ENCODE measurements at places on chromosomes 6 and 20.

DNA sequence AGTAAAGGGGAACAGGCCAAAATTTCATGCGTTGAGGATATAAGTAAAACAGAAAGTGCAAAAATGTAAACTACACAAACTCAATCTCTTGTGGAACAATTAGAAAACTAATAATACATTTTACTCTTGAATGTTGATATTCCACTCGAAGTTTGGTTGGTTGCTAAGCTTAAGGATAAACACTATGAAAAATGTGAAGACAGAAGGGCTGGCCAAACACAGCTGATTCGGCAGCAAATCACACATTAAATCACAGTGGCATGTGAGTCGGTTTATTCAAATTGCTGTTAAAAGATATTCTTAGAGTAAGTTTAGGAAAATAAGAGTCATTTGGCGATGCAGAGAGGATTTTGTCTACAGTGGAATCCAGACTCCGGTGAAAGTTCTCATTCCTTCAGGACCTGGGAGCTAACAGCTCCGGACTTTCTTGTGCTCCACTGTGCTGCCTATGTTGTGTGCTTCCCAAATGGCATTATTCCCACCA is 1.4 kb upstream of the EPM2A start:
- DNase-seq = no peak

DNA sequence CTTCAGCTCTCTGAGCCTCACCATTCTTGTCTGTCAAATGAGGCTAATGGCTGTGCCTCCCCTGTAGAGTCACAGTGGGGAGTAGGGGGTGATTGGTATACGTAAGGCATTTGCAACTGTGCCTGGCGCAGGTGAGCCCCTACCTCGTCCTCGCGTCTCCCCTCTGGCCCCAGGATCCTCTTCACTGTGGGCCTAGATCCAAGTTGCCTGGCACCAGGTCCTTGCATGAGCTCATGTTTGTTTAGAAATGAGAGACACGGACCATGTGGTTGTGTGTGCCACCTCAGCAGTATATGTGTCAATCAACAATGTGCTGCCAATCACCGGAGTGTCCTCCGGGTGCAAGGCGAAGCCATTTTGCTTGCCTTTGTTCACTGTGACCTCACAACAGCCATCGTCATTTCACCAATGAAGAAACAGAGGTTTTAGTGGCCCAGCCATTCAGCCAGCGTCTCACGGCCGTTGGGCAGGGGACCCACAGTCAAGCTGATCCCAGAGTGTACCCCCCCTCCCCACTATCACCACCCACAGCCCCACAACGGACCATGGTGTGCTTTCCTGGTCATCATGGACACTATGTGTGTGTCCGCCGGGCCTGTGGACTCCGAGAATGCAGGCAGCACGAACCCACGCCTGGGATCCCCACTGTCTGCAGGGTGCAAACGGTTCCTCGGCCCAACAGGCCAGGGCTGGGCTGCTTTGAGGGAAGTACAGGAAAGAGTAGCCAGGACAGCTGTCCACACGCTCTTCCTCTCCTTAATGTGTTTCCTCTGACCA is 35.9 kb upstream of the STX16 start:
- no peak for DNase-seq

- no peak for DNase-seq
Measured at GRCh38 chr20:12512755-12513154, 496.0 kb upstream of the SPTLC3 start.

DNA sequence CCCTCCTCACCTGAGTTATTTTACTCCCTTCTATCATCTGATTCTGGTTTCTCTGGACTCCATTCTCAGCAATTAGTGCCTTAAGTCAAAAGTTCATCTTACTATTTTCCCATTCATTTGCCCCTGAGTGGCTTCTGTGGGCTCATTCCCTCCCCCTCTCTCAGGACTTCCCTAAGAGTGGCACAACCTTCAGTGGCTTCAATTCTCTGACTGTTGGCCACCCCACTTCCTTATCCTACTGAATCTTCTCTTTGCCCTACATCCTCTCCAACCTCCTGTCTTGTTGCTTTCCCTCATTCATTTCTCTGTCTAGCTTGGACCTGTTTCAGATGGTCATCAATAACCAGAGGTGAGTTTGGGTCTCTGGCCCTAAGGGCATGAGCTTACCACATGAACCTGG is 61.1 kb upstream of the GLP1R start:
- DNase-seq = no peak

DNA sequence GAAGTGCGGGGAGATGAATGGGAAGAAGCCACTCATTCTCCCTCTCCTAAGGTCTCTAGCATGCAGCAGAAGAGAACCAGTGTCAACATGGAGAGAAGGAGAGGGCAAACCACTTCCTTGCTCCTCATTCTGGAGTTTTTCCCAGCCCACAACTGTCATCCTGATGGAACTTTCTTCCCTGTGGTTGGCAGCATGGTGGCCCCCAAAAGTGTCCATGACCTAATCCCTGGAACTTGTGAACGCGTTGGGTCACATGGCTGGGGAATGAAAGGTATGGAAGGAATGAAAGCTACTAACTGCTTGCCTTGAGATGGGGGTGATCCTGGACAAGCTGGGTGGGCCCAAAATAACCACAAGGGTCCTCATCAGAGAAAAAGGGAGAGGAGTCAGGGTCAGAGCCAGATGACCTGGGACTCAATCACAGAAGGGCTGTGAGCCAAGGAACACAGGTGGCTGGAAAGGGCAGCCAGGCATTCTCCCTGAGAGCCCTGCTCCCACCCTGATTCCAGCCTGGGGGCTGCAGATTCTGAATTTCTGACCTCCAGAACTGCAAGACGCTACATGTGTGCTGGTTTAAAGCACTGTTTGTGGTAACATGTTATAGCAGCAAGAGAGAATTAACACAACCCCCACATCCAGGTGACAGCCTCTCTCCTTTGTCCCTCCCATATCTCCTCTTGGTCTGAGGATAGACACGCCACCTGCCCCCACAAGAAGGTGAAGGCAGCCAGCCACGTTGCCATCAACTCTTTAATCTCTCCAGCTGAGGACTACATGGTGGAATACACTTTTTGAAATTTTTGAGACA is 63.2 kb downstream of the PYGB start:
- DNase-seq = no peak

- no peak for DNase-seq
Measured at GRCh38 chr6:148492654-148493290, 150.1 kb downstream of the SASH1 start.

GRCh38 chr6:154408891-154409500 is 52.4 kb upstream of the IPCEF1 start:
- peak; percentile 36 for DNase-seq

DNA sequence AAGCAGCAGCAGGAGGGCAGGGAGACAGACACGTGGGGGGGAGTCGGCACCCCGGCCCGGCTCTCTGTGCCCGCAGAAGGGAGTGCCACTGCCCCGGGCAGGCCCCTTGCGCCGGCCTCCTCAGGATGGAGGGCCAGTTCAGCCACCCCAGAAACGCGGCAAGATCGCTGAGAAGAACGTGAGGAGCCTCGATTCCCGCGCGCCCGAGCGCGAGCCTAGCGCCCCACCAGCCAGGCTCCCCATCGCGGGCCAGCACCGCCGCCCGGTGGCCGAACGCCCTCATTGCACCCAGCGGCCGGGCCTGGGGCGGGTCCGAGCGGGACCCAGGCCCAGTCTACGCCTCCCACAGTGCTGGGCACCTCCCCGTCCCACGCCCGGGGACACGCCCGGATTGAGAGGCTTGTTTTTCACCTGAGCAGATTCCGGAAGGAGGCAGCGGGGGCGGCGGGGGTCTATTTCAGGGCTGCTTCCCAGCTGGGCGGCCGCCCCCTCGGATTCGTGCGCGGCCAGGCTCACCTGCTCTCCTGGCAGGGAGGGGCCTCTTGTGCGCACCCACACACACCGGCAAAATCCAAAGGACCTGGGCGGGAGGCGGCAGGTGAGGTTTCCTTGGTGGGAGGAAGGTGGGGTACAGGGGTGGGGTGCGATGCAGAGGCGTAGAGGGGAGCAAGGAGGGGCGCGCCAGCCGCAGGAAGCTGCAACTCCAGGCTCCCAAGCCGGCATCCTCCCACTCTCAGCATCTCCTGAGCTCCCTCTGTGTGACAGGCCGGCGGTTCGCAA is 9.0 kb upstream of the GRM4 start:
- DNase-seq = peak; percentile 67

DNA sequence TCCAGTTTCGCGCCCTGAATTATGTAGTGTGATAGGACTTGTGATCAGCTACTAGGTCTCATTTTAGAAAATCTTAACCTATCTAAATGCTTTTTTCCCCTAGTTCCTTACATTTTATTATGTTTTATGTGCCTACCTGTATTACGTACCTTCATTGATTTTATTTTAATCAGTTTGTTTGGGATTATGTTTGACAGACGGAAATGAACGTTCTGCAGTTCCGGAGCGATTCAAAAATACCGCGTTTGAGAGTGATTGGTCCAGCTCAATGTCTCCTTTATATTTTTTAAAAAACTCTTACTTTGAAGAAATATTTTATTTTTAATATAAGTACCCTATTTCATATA is 114.3 kb upstream of the BTN3A2 start:
- peak; percentile 48 for DNase-seq

DNA sequence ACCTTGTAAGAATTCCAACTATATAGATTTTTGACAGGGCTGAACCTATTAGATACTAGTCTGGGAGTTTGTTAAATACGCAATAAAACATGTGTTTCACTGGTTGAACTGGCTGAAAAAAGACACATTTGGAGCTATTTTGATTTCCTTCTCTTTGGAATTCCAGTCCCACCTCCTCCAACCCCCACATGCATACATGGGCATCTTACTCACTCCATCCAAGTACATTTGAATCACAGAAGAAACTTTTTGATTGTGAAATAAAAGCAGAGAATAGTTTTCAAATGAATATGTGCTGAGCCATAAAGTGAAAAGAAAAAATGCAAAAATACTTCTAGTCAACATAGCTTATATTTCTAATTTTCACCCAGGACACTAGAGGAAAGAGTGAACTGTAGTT is 33.9 kb upstream of the STXBP5 start:
- no peak for DNase-seq

GRCh38 chr6:54846243-54846856 is at the start of gene FAM83B:
TSS of gene FAM83B (plus strand) at chr6:54846771. CDS start at chr6:54870247, 23,476 bp downstream.
- no peak for DNase-seq

DNA sequence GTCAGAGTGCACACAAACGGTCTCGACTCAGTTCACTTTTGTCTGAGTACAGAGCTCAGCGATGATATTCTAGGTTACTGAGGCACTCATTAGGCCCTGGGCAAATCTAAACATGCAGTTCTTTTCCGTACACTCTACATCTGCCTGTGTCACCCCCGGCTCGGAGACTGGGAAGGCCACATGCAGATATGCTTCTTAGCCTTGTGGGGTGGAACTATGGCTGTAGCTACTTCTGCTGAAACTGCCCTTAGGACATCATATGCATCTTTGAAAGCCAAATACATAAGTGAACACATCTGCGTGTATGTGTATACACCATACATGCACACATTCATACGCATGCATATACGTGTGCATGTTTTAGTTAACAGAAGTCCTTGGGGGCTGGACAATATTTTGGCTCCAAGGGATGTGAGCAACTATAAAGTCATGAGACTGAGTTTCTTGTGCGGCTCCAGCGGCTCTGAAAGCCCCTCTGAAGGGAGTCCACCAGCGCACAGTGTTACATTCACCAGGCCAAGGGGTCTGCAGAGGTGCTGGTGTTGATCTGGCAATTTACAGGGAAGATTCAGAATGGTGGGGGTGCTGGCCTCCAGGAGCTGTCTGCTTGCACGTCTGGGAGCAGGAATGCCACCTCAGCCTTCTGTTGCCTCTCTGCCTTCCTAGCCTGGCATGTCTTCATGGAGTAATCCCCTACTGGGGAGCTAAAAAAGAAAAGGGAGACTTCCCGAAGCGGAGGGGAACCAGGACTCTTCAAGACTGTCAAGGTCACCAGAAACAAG is 31.6 kb downstream of the PSMG4 start:
- DNase-seq = no peak

DNA sequence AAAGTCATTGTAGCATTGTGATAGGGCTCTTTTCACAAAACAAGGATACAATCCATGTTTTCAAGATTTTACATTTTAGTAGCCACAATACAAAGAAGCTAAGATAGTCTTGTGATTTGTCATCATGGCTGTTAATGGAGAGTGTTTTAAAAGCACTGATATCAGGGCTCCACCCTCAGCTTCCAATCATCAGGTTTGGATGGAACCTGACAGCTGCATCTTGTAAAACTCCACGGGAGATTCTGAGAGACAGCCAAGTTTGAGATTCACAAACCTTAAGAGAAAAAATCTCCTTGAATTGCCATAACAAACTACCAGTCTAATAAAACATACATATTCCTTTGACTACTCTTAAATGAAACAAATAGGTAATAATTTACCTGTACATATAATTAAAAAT is 280.2 kb downstream of the ESR1 start:
- no peak for DNase-seq

- DNase-seq = no peak
Measured at GRCh38 chr20:23091721-23092383, 5.7 kb upstream of the CD93 start.

DNA sequence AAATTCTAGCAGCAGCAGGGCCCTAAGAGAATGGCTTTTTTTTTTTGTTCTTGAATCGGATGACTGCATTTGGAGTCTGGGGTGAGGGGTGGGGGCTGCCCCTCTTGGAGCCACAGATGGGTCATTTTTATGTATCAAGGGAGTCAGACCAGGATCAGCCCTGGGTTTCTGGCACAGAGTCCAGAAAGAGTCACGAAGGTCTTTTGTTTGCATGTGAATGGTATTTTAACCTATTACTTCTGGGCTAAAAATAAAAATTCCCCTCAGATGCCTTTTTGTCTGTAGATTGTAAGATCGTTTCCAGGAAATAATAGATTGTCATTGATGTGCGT is 72.5 kb downstream of the PHACTR3 start:
- no peak for DNase-seq

GRCh38 chr6:137756788-137757187 is 110.3 kb upstream of the TNFAIP3 start:
- no peak for DNase-seq

DNA sequence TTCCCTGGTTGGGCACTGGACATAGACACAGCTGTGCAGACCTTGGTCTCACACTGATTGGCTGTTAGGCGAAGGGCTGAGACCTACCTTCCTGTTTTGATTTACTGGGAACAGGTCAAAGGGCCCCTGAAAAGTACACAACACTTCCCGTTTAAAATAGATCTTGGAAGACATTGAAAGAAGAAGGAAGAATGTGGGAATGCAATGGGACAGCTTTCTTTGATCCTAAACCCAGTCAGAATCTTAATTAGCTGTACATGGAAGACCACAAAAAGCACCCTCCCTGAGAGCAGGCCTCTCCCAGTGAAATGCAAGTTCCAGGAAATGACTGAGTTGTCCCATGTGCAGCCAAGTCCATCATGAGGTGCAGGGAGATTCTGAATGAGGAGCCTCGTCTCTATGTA is 83.6 kb upstream of the EXOC2 start:
- no peak for DNase-seq

All from activated naive CD4-positive, alpha-beta T cell treated with anti-CD3 and anti-CD28 coated beads for 36 hours (primary cell).